ENCODE measurements at places on chromosomes 13 and 19.

DNA sequence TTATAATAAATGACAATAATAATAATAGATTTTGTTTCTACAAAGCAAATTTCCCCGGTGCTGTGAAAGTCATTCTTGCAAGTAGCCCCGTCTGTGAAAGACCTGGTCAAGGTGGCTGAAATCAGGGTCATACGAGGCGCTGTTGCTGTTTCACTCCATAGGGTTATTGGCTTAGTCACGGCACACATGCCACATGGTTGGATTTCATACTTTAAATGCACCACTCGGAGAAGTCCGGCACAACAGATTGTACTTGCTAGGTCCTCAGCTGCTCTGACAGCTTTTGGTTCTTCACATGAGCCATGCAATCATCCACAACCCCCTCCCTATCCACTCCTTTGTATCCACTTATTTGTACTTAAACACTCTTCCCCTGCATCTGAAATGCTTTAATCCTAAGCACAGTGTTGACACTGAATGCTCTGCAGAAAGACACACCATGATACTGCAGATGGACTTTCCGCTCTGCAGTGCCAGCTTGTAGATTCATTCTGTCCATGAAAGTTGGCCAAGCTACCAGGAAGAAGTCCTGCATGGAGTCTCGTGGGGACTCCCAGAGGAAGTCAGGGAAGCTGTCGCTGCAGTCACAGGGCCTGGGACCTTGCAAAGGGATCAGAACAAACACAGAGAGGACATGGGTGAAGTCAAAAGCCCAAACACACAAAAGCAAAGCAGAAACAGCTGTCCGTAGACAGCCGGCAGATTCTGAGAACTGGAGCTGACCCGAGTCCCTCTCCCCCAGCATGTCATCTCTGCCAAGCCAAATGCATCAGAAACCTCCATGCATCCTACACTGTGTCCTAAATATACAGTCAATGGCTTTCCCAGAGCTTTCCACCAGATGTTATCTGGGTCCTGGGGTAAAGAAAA lies 124.6 kb downstream of the COL4A2 start:
- DNase-seq: peak; percentile 57

GRCh38 chr13:40125336-40125735 lies 469.9 kb downstream of the COG6 start:
- DNase-seq: no peak

DNA sequence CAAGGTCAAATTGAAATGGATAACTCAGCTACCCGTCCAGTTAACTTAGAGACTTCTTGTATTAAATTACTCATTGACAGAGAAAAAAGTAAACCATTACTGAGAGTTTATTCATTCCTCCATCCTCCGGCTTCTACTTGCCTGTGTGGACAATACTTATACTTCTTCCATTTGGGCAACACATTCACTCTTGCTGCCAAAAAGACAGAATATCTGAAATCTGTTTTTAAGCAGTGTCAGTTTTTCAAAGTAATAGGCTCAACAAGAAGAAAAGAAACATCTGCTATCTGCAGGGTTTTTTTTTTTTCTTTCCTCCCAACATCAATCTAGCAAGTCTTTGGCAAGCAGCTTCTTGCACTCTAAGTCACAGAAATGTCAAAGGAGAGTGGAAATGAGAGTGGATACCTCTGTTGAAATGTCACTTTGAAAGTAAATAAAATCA lies 1142.8 kb downstream of the PCDH9 start:
- DNase-seq: no peak

DNA sequence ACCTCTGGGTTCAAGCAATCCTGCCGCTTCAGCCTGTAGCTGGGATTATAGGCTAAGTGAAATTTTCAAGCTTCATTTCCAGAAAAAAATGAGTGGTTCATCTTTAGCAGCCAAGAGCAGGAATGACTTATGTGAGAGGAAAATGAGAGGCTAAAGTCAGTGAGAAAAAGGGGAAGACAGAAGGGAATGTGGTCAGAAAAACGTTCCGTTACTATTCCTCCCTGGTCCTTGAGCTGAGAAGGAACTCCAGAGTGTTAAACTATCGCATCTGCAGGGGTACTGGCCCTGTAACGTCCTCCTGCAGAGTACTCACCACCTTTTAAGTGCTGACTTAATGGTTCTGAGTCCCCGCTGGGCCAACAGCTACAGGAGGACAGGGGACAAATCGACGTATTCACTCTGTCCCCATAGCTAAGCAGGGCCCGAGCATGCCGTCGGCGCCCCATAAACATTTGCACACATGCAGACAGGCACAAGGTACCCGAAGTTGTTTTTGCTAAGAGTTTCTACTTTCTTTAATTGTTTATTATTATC lies 88.1 kb downstream of the FLT1 start:
- no peak for DNase-seq

DNA sequence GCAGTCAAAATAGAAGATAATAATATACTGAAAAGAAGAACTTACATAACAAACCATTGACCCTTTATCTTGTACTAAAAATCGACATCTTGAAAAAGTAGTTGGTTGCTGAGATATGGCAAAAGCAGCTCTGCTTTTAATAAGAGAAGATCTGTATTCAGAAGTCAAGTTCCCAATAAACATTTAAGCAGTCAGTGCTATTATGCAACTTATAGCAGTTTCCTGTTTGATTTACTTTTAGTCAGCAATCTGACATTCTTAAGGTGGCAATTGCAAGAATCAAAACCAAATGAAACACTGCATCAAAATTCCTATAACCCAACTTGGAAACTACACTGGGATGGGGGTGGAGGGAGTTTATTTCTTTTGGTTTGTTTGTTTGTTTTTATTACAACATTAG lies 165.5 kb downstream of the TBC1D4 start:
- DNase-seq: no peak

DNA sequence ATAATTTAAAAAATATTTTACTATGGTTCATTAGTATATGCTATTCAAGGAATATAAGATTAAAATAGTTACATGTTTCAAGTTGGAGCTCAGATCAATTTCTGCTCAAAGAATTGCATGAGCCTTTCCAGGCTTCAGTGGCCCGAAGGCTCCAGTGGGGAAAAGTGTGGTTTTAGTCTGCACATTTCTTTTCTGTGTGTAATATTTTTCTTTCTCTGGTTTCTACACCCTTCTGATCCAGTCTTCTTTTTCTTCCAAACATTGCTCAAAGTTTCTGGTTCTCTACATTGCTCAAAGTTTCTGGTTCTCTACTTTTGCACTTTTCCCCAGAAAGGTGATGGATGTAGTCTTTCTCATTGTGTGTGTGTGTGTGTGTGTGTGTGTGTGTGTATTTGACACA lies 64.7 kb upstream of the OXGR1 start:
- DNase-seq: no peak

DNA sequence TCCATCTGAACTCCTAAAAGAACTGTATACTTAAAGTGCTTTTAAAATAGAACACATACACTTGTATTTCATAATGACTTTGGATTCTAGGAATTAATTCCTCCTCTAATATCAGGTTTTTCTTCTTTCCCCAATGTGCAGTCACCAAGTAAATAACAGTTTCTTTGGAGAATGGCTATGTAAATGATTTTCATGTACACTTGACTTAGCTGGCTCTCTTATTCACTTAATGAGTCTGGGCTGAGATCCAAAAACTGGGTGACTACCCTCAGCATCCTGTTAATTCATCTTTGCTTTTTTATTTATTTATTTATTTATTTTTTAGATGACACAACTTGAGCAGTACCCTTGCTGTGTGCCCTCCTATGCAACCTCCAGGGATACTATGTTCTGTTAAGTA lies 1003.7 kb downstream of the SLITRK1 start:
- DNase-seq: no peak

- no peak for DNase-seq
Measured at GRCh38 chr13:68350554-68350953, 1120.4 kb upstream of the PCDH9 start.

DNA sequence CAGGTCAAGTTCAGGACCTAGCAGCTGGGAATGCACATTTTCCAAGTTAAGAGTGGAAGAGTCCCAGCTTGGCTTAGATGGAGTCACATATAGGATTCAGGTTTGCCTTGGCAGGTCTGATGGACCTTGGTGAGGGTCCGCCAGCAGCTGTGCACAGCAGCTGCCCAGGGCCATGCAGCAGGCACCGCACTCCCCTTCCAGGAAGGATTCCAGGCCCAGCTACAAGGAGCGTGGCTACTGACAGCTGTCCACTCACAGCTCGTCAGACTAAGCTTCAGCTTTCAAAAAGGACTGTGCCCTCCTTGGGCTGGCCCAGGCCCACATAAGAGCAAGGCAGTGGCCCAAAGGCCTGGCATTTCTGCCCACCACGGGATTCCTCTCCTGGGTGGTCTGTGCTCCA lies 68.4 kb downstream of the ALOX5AP start:
- DNase-seq: peak; percentile 50

- DNase-seq: no peak
Measured at GRCh38 chr19:50826492-50827240, 3.1 kb upstream of the KLK1 start.

Data from NCI-H524 treated with DMSO at 0.1 percent for 48 hours (cell line).